ENCODE measurements at places on chromosomes 12 and 14.
A peak's percentile ranks its signal among the peaks of the same experiment; 100 is the strongest.

GRCh38 chr14:60652674-60653651 is 3.7 kb upstream of the SIX1 start:
- DNase-seq, result no peak

- DNase-seq, result no peak
These were observed 41.4 kb downstream of the TPCN1 start for GRCh38 chr12:113262710-113263109.

DNA sequence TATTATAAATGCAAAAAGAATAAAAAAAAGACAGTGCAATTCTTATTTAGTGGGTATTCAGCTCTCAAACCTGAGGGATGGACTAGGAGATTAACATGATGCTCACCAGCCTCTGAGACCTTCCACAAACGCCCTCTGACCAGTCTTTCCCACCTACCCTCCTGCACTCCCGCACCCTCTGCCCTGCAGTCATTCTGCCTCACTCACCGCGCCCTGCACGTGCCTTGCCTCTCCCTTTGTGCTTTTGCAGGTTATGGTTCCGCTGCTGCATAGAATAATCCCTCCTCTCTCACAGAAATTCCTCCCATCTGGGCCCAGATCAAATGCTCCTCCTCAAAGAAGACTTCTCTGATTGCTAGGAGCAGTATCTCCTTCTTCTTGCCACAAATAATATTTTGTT is 28.5 kb upstream of the TMCC3 start:
- no peak for DNase-seq

GRCh38 chr14:61591862-61592261 is 103.5 kb upstream of the HIF1A start:
- peak; percentile 78 for DNase-seq

DNA sequence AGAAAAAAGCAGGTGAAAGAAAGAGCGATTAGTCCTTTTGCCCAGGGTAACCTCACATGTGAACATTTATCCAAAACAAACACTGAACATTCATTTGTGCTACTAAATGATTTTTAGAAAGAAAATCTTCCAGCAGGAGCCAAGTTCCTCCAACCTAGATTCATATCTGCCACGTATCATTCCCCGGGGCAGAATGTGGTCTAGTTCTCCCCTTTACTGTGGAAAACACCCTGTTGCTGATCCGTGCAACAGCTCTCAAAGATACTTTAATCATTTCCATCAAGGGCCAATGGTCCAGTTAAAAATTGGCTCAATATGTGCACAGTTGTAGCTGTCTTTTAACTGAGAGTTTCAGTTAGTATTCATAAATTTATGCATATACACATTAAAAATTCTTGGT is 479.1 kb downstream of the ATP23 start:
- DNase-seq, result no peak

GRCh38 chr12:6916426-6917200 is 2.2 kb downstream of the ENO2 start:
- no peak for DNase-seq

DNA sequence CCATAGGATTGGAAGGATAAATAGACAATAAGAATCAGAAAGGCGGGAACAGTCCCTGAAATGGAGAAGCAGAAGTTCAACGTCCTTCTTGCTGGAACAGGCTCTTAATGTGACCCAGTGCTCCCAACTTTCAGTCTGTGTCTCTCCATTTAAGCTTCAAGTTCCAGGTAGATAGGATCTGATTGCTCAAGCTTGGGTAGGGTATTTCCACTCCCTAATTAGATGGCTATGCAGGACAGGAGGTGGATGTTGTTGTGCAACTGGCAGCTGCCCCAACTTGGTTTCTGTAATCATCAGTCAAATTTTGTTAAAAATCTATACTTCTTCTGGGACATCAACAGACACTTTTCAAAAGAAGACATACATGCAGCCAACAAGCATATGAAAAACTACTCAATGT is 266.2 kb downstream of the C12orf75 start:
- no peak for DNase-seq

- no peak for DNase-seq
These were observed 26.4 kb downstream of the KCNK13 start for GRCh38 chr14:90088176-90088575.

DNA sequence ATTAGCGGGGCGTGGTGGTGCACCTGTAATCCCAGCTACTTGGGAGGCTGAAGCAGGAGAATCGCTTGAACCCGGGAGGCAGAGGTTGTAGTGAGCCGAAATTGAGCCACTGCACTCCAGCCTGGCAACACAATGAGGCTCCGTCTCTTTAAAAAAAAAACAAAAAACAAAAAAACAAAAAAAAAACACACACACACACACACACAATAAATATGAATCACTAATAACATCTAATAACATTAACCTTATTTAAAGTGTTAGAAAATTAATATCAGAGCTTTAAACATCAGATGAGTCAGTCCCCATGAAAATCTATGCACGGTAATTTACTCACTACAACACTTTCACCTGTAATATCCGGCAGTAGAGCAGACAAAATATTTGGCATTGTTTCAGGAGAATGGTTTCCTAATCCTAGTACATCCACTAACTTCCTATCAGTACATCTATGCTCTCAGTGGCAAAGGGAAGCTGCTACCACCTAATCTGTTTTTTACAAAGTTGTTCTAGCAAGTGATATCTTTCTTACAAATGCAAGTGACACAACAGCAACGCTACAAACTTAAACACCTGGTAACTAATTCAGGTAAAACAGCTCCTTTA is 36.2 kb downstream of the MED13L start:
- DNase-seq, result no peak

DNA sequence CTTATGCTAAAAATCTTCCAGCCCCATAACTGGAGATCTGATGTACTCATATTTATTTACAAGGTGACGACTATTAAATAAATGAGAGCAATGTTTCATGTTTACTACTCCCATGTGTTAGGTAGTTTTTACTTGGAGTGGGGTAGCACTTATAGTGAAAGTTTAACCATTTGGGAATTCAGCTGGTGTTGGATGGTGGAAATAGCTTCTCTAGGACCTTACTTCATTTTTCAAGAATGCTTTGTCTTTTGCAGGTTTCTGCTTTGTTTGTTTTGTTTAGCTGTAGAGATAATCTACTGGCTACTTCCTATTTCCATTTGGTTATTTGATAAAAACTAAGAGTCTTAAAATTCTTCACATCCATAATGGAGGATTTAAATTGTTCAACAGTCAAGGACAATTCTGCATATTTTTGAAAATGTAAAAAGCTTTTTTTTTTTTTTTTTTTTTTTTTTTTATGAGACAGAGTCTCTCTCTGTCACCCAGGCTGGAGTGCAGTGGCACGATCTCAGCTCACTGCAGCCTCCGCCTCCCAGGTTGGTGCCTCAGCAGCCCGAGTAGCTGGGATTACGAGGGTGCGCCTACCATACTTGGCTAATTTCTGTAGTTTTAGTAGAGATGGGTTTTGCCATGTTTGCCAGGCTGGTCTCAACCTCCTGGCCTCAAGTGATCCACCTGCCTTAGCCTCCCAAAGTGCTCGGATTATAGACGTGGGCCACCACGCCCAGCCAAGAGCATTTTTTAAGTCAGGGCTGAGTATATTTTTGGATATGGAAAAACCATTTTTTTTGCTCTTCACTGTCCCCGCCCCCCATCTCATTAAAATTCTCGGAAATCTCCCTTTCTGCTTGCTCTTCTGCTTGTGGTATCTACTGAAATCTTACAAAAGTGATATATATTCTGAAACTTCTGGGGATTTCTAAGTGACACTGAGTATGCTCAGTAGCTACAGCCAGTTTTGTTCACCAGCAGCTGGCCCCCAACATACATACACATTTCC is 1.4 kb upstream of the ABCD2 start:
- DNase-seq, result no peak

DNA sequence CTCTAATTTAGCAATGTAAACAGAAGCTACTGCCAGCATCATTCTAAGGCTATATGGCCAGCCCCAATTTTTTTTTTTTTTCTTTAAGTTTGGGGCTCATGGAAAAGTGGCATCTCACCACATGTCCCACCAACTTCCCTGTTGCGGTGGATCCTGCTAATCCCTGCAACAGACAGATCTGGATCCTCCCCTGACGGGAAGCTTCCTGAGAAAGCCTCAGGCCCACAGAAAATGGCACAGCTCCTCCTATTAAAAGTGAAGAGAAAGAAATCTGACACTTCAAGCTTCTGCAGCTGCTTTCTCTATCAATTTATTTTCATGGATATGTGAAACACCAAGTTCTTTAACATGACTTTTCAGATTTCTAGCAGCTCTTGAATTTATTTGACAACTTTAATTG is 433.8 kb upstream of the DCN start:
- no peak for DNase-seq

DNA sequence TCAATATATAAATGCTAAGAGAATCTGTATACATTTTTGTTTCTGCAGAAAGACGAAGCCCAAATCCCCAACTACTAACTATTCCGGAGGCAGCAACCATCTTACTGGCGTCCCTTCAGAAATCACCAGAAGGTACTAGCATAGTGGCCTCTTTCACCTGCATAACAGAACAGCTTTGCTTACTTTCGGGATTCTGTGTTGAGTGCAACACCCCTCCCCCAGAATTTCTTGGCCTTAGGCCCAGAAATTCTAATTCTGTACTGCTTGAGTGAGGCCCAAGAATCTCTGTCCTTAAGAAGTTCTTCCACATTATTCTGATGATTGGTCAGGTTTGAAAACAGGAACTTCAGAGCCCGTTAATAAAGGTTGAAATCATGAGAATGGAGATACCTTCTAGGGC is 2.9 kb downstream of the SPX start:
- no peak for DNase-seq

GRCh38 chr12:28568118-28568517 is 377.9 kb downstream of the CCDC91 start:
- no peak for DNase-seq

GRCh38 chr12:110170535-110171185 is 46.5 kb downstream of the IFT81 start:
- no peak for DNase-seq

DNA sequence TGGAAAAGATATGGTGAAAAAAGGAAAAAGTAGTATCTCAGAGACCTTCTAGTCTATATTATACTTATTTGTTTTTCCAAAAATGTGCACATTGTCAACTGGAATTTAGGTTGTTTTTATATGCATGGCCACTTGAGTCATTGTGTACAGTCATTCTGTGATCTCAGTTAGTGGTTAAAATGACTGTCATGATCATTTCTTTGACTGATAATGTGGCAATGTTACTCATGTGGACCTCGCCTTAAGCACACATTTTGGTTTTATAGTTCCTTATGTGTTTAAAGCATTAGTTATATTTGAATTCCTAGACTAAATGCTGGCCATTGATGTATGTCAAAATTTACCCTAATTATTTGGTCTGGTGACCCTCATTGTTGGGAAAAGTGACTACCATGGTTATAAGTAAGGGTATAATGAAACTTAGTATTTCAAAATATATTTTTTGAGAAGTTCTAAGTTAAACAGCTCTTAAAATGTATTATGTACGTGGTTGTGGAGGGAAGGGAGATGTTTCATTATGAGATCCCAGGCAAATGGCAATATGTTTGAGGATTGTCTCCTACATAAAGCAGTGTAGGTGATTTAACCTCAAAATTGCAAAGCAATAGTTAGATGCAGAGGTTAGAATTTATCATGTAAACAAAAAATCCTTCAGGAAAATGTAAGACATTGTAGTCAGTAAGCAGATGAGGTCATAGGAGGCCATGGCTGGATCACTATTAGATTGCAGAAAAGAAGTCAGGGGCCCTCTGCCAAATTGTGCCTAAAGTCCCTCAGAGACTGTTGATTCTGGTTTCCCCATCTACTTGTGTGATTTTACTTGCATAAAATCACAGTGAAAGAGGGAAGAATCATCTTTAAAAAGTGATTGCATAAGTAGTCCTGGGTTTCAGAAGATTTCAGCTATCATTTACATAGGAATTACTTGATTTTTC is 17.5 kb downstream of the PNMA1 start:
- DNase-seq, result no peak

DNA sequence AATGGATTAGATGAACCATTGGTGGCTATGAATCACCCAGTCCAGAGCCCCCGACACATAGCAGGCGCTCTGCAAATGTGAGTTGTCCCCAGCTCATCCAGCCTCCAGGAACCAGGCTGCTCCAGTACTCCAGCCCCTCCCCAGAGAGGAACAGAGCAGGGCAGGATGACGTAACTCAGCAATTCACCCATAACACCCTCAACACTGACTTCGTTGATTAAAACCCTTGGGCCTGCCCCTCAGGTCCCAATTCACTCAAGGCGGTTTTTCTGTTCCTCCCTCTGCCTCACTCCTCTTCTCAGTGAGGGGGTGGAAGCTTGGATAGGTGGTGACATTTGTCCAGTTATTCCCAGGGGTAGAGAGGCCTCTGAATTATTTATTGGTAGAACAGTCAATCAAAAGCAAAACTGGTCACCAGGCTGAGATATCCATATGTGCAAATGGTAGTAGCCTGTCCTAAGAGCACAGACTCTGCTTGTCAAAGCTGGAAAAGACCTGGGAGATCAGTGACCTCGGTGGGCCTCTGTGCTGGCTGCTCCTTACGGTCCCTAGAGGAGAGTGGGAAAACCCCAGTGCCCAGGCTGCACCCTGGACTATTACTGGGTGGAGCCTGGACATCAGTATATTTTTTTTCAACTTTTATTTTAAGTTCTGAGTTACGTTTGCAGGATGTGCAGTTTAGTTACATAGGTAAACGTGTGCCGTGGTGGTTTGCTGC is 97.0 kb downstream of the CMKLR1 start:
- no peak for DNase-seq

DNA sequence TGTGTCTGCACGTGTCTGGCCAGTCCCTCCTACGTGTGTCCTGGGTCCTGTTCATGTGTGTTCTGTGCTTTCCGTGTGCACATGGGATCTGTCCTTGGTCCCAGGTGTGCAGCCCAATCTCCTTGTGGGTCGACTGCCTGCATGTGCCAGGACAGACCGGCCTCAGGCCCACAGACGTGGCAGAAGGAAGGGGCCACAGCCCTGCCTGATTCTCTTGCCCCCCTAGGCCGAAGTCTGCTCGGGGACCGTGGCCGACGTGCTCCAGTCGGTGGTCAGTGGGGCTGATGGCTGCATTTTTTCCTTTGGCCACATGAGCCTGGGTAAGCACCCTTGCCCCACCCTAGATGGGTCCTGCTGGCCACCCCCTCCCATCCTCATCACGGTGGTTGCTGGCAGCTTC is 34.0 kb downstream of the KIF26A start:
- no peak for DNase-seq

Data from cardiac septum (tissue), 1 donor.